ENCODE measurements at places on chromosomes 13 and 19. TPM values are rescaled to one million over a fixed set of nuclear protein-coding genes. Genes with fewer than 3 reads are reported as not detected.

OR10H5 gene
- total RNA-seq, result not detected

CNFN gene
- total RNA-seq, result 1.6 TPM

SLC6A16 gene
- 0.39 TPM for total RNA-seq

DNA sequence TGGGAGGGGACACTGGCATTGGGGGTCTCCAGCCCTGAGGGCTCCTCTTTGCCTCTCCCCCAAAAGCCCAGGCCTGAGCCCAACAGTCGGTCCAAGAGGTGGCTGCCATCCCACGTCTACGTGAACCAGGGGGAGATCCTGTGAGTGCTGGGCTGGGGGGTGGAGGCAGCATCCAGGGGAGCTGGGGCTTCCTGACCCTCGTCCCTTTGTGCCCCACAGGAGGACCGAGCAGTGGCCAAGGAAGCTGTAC is 6.8 kb downstream of the PTOV1 start:
- H3K27ac ChIP-seq, result no peak overlapping the region
- no peak for DNase-seq
- peaks cover 61% of the 10 kb centered on the region for H3K36me3 ChIP-seq
- H3K4me3 ChIP-seq, result no peak overlapping the region
- H3K27me3 ChIP-seq, result no peaks in the 10 kb centered on the region

DNA sequence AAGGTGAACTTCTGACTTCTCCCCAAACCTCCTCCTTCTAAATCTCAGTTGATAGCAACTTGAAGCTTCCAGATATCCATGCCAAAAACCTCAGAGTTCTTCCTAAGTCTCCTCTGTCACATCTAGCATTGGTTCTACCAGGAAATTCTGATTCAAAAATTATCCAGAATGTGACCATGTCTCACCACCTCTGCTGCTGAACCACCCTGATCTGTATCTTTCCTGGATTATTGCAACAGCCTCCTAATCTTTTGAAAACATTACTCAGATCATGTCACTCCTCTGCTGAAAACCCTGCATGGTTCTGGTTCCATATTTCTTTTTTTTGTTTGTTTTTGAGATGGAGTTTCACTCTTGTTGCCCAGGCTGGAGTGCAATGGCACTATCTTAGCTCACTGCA is 78.7 kb upstream of the TNFSF11 start:
- H3K27me3 ChIP-seq, result no peaks in the 10 kb centered on the region
- H3K36me3 ChIP-seq, result no peaks in the 10 kb centered on the region
- no peak overlapping the region for H3K27ac ChIP-seq

DNA sequence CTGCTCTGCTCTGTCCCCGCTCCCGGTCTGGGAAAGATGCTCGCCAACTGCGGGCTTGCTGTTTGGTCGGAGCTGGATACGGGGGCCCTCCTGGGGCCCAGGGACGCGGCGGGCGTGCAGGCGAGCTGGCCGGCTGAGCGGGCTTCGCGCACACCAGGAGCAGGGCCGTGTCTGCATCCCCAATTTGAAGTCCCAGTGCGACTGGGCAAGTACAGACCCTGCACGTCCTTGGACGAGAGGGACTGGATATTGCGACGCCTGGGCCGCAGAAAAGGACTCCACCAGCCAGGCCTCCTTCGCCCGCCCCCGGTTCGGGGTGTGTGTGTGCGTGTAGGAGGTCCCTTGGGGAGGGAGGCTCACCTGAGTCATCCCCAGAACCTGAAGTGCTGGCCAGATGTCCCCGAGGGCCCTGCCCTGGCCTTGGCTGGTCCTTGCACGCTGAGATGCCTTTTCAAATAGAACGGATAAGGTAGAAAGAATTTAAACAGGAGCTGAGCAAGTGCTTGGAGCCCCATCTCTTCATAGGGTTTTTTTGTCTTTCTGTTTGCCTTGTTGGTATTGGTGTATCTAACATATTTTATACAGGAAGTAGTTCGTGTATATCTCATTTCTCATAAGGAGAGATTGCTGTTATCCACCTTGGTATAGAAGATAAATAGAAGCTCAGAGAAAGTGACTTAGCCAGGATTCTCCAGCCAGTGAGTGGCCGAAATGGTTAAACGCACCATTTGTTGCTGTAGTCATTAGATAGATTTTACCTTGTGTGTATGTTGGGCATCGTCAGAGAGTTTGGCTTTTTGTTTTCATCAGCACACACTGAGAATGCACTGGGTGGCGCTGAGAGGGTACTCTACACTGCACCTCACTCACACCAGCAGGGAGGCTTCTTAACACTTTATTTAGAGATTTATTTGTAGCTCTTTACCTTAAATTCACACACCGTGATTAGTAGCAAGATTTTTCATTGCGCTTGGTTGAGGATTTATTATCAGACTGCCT is 1.1 kb downstream of the NAXD start:
- peak overlapping the region; percentile 81 for H3K27ac ChIP-seq
- H3K4me1 ChIP-seq, result peaks cover 18% of the 10 kb centered on the region
- DNase-seq, result peak; percentile 74
- no peaks in the 10 kb centered on the region for H3K27me3 ChIP-seq

GRCh38 chr13:43942286-43942685 is 62.6 kb downstream of the LACC1 start:
- DNase-seq, result no peak
- H3K27me3 ChIP-seq, result no peaks in the 10 kb centered on the region
- no peak overlapping the region for H3K4me3 ChIP-seq
- H3K36me3 ChIP-seq, result no peaks in the 10 kb centered on the region

DNA sequence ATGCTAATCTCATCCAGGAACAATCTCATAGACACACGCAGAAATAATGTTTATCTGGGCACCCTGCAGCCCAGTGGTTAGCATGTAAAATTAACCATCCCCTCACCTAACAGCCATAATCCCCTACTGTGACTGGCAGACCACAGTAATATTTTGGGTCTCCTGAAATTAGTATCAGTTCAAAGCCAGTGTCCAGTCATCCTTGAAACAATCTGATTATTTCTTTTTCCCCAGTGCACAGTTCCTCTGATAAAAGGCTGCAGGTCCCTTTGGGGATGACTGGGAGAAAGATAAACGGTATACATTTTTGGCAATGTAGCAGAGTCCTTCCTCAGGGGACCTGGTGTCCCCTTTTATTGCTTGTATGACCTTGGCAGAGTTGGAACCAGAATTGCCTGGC is 50.4 kb upstream of the CYSLTR2 start:
- H3K4me1 ChIP-seq, result no peaks in the 10 kb centered on the region
- no peaks in the 10 kb centered on the region for H3K36me3 ChIP-seq
- no peak for DNase-seq
- no peak overlapping the region for H3K27ac ChIP-seq
- no peaks in the 10 kb centered on the region for H3K27me3 ChIP-seq
- H3K4me3 ChIP-seq, result no peak overlapping the region

DNA sequence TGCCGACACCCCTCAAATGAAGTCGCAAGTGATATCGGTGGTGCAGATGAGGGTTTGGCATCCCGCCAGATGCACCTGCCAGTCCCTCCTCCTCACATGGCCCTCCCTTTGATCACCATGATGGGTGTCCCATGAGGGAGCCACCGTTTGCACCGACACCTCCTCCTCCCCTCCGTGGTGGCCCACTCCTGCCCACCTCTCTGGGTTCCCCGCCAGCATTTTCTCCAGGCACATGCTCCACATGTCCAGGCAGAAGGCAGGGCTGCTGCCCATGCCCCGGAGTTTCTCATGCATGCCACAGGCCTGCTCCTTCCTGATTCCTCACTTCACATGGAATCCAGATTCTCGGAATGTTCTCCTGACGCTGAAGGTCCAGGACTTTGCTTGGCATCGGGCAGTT is 49.3 kb downstream of the COL4A2 start:
- no peak overlapping the region for H3K27ac ChIP-seq
- H3K4me3 ChIP-seq, result no peak overlapping the region

GRCh38 chr13:84873951-84874350 is 925.3 kb downstream of the SLITRK6 start:
- no peak overlapping the region for H3K27ac ChIP-seq
- no peaks in the 10 kb centered on the region for H3K4me1 ChIP-seq
- no peaks in the 10 kb centered on the region for H3K27me3 ChIP-seq

GRCh38 chr19:15251749-15252397 is 19.6 kb upstream of the EPHX3 start:
- H3K36me3 ChIP-seq, result peaks cover 74% of the 10 kb centered on the region
- H3K4me1 ChIP-seq, result peaks cover 22% of the 10 kb centered on the region
- peak; percentile 97 for DNase-seq
- no peaks in the 10 kb centered on the region for H3K27me3 ChIP-seq

DNA sequence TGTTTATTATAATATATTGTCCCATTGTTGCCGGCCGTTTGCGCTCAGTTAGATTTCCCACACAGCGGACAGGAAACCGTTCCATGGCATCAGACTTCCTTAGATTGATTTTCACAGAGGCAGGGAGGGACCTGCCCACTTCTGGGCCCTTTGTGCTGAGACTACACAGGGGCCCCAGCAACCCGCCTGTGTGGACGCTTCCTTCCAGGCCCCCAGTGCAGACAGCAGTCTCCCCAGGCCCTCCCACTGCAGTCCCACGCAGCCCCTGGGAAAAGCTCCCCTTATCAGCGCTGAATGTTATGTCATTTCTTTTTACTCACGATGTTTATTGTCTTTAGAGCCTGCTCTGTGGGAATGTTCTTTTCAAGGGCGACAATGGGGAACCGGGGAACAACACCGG is 351.7 kb upstream of the ARGLU1 start:
- DNase-seq, result no peak
- no peaks in the 10 kb centered on the region for H3K36me3 ChIP-seq
- no peak overlapping the region for H3K4me3 ChIP-seq
- no peak overlapping the region for H3K27ac ChIP-seq
- no peaks in the 10 kb centered on the region for H3K27me3 ChIP-seq

All from MCF 10A (cell line).